ENCODE measurements at places on chromosomes 2 and 18.
A peak's percentile ranks its signal among the peaks of the same experiment; 100 is the strongest.

DNA sequence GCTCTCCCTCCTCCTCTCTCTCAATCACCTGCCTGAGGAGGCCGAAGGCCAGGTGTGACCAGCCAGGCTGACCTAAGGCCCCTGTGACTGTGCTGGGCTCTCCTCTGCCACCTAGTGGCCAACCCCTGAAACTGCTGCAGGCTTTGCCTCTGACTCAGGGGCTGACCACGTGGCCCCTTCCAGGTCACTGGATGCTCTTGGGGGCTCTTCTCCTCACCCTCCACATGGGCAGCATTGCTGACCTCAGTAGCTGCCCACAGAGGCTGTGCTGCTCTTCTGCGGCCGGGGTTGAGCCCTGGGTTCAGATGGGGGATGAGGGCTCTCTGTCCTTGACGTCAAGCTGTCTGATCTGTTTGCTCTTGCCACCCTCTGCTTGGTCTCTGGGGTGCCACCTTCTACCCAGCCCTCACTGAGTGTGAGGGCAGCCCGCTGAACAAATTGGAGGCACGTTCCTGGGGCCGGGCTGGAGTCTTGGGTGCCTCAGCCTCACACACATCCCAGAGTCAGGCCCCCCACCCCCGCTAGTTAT, 122.7 kb downstream of the TWIST2 start:
- DNase-seq, result peak; percentile 90

DNA sequence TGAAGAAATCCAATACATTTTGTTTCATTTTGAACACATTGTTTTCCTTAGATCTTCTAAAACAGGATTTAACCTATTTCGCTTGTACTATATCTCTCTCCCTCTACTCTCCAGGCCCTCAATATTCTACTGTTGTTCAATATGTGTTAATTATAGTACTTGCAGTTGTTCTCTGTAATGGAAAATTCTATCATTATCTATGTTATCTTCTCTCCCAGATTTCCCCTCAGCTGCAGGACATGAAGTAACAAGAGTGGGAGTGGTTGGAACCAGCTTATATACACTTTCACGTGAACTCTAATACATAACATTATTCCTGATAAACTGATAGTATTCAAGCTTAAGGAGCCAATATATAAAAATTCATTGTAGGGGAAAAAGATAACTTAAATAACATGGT, 7.0 kb upstream of the STRN start:
- DNase-seq, result no peak

GRCh38 chr2:101200676-101201075, 49.5 kb upstream of the TBC1D8 start:
- no peak for DNase-seq

DNA sequence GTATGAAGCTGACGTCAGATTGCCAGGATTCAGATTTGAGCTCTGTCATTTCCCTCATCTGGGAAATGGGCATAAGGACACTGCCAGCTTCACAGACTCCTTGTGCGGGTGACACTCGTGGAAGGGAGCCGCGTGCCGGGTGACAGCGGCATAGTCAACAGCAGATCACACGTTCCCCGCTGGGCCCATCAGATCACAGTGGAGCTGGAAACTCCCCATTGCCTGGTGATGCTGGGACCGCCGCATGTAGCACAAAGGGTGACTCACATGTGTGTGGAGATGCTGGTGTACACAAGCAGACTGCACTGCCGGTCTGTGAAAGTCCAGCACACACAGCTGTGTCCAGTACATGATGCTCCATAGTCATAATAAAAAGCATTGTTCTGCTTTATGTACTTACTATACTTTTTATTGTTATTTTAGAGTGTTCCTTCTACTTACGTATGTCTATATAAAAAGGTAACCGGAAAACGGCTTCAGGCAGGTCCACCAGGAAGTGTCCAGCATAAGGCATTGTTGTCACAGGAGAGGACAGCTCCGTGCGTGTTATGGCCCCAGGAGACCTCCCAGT, 31.8 kb downstream of the SALL3 start:
- no peak for DNase-seq

DNA sequence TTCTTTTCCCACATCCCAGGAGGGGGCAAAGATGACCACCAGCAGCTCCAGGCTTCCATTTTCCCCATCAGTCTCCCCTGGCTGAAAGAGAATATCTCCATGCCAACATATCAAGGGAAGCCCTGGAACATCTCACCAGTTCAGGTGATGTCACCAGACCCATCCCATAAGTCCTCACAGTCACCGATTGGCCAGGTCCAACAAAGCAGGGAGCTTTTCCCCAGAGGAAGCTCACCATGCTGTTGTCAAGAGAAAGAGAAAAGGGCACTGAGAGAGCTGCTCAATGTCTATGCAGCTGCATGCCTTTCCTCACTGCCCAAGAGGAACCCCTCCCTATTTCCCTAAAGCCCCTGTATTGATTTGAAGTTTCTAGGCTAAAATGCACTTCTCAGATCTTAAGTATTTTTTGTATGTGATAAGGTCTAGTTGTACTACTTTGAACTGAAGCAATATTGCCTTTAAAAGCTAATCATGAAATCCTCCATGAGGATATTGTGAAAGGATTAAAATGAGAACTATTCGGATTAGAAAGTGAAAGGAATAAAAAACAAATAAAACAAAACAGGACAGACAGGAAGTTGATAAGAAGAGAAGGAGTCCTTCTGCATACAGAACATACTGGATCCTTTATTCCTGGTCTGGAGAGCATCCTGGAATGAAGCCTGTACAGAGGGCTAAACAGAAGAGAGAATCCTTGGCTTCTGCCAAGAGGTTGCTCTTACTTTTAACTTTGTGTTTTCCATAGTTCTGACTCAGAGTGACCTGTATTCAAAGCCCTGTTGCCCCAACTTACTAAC, 45.2 kb upstream of the CTIF start:
- DNase-seq, result no peak

DNA sequence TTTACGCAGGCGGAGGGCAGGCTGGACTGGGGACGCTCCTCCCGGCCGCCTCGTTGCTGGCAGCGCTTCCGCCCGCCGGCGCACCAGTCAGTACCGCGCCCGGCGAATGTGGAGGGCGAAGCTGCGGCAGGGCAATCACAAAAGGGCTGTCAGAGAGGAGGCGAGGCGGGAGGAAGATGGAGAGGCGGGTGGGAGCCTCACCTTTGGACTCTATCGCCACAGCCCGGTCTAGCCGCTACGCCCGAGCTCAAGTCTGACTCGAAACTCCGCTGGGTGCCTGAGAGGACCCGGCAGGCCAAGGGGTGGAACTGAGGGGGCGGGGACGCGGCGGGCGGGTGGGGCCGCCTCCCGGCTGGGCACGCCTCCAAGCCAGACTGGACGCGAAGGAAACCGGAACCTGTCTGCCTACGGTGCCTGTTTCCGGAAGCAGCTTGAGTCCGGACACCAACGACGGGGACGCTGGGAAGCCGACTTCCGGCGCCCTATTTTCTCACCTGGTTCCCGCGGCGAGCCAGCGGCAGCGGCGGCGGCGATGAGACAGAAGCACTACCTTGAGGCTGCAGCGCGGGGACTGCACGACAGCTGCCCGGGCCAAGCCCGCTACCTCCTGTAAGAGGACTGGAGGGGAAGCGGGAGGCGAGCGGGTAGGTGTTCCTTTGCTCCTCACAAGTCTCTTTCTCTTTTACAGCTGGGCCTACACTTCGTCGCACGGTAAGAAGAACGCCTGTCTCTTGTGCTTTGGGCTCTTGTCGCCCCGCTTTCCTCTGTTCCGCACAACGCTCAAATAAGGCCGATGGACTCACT, at the start of gene RMP24:
TSS of gene RMP24 (plus strand) at position 483 of the 804 bp plus-strand sequence.
- DNase-seq, result peak; percentile 97

DNA sequence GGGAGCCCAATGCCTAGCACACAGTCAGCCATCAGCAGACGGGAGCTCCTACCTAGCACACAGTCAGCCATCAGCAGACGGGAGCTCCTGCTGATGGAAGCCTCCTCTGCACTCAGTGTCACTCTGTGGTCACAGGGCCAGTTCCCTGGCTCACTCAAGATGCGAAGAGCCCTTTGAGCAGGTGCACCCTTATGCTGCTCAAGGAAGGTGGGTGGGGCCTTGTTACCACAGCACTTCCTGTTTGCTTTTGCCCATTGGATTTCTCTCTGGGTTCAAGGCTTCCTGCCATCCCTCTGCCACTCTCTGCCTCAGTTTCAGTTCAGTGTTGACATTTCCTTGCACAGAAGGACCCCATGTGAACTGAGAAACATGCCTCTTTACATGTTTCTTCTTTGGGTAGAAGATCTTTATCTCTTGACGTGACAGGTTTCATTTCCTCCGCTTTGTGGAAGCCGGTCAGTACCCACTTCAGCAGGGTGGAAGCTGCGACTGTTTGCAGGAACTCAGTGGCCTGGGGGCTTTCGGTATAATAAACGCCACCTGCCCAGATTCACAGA, 11.6 kb downstream of the TRIB2 start:
- DNase-seq, result no peak

DNA sequence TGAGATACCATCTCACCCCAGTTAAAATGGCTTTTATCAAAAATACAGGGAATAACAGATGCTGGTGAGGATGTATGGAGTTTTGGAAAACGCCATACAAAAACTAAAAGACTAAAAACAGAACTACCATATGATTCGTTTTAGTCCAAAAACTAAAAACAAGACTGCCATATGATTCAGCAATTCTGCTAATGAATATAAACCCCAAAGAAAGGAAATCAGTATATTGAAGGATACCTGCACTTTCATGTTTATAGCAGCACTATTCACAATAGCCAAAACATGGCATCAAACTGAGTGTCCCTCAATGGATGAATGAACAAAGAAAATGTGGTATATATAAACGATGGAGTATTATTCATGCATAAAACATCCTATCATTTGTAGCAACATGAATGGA, 224.4 kb upstream of the MC4R start:
- no peak for DNase-seq

DNA sequence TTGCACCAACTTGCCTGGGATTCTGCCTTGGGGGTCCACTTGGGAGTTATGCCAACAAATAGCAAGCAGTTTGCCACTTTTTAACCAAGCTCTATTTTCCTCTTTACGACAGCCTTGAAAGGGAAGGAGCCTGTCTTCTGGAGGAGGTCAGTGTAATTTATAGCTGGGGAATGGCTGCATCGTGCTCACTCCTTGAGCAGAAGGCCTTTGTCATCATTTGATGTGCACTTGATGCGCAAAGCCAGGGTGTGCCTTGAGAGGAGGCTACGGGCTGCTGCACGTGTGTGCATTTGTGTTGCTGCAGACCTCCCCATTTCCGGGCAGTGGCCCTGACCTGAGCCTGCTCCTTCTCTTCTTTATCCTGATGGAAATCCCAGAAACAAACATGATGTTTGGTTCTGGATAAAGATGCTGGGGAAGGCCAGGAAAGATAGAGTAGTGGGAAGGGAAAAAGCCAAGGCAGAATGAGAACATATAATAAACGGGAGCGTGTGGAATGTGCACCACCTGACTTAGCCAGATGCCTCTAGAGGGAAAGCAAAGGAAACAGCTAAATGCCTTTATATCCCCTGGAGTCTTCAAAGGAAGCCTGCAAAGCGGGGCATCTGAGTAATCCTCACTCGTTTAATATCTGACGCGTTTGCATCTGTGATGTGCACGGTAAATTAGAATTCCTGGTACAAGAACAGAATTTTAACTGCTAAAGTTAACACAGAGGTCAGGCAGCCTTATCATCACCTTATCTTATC, 68.3 kb upstream of the ZNF521 start:
- no peak for DNase-seq

DNA sequence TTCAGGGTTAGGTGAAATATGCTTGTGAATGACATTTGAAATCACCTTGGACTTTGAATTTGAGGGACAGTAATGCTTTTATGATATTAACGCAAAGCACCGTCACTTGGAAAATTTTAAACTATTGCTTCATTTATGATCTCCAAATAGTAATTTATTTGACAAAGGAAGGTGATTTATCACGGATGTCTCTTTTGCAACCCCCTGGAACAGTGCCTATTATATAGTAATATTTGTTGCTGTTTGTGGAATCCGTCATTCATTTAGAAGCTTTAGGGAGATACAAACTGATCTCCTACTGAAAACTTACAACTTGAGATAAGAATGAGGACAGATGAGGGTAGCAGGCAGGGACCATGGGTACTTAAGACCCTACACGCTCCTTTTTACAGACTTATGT, 10.7 kb upstream of the ZEB2 start:
- no peak for DNase-seq

GRCh38 chr2:109254174-109254904, 125.3 kb downstream of the SH3RF3 start:
- DNase-seq, result no peak

- DNase-seq, result no peak
Measured at GRCh38 chr2:95297639-95298395, 670 bp downstream of the KCNIP3 start.

DNA sequence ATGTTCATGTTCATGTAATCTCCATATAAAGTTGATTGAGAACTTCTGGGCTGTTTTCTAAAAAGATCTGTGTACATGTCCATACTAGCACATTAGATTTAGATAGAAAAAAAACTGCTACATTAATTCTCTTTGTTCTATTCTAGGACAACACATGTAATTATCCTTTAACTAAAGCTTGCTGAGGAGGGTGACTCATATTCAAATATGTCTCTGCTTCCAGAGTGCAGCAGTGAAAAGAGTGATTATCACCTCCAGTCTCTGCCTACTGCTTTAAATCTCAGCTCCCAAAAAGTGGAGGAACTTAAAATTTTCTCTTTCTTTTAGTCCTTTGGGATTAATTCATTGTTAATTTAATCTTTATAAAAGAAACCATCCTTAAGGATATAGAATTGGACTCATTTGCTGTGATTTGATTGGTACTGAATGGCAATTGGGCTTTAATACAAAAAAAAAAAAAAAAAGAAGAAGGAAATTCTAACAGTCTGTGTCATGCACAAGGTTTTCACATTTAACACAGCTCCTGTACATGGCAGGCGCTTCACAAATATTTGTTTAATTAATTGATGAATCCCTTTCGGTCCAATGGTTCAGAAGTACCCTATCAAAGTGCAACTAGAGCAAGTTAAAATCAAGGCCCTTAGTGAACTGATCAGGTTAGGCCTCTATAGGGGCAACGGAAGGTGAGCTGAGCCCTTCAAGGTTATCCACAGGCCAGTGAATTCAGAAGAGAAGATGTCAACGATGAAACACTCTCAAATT, 214.0 kb upstream of the KCNJ3 start:
- DNase-seq, result no peak

DNA sequence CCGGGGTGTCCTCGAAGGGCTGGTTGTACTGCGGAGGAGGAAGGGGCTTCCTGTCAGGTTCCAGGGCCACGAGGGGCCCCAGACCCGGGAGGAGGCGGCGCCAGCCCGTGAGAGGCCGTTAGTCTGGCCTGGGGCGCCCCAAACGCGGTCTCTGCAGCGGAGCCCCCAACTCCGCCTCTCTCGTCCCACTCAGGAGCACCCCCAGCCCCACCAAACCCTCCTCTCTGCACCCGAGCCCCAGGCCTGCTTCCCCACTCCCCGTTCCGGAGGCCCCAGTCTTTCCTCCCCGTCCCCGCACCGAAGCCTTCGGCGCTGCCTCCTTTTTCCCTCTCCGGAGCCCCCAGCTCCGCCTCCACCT, 473 bp downstream of the HJURP start:
- DNase-seq, result peak; percentile 65

GRCh38 chr2:119488245-119489214, 35.8 kb downstream of the SCTR start:
- DNase-seq, result peak; percentile 47

All from H7 (cell line).